Immature natural killer cell (primary cell): ENCODE measurements at places on chromosomes 6 and 20.

GRCh38 chr6:162443101-162443500, 284.5 kb downstream of the PRKN start:
- H3K4me3 ChIP-seq: no peak overlapping the region
- no peak overlapping the region for H3K27ac ChIP-seq
- no peak for DNase-seq
- no peaks in the 10 kb centered on the region for H3K4me1 ChIP-seq
- H3K36me3 ChIP-seq: peaks cover 3% of the 10 kb centered on the region
- no peaks in the 10 kb centered on the region for H3K27me3 ChIP-seq

DNA sequence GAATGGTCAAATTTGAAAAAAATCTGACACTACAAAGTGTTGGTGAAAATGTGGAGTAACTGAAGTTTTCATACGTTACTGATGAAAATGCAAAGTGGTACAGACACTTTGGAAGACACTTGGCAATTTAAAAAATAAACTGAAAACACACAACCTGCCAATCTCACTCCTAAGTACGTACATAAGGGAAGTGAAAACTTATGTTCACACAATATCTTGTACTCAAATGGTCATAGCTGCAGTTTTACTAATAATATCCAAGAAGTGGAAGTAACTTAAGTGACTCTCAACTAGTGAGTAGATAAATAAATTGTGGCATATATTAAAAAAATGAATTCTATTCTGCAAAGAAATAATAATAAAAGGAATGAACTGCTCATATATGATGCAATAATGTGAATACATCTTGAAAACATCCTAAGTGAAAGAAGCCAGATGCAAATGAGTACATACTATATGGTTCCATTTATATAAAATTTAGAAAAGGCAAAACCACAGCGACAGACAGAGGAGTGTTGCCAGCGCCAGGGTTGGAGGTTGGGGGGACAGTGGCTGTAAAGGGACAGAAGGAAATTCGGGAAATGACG, 198.2 kb downstream of the ERMARD start:
- H3K4me3 ChIP-seq: no peak overlapping the region
- no peaks in the 10 kb centered on the region for H3K4me1 ChIP-seq
- no peaks in the 10 kb centered on the region for H3K36me3 ChIP-seq
- no peak overlapping the region for H3K27ac ChIP-seq

DNA sequence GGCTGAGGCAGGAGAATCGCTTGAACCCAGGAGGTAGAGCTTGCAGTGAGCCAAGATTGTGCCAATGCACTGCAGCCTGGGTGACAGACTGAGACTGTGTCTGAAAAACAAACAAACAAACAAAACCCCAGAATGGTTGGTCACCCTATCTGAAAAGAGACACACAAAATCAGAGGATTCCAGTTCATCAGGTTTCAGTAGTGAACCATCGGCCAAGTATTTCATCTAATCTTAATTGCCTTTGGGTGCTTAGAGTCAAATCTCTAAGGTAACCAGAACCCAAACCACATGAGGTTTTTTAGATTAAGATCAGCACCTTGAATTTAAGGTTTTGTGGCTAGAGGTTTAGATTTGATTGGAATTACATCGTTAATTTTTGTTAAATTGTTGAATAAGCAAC, 8.3 kb upstream of the ZBTB2 start:
- no peak overlapping the region for H3K4me3 ChIP-seq
- DNase-seq: no peak
- H3K36me3 ChIP-seq: peaks cover 10% of the 10 kb centered on the region
- H3K27me3 ChIP-seq: peaks cover 2% of the 10 kb centered on the region

- DNase-seq: no peak
- peak overlapping the region; percentile 95 for H3K27ac ChIP-seq
- H3K36me3 ChIP-seq: peaks cover 28% of the 10 kb centered on the region
- peaks cover 65% of the 10 kb centered on the region for H3K4me1 ChIP-seq
- H3K27me3 ChIP-seq: peaks cover 5% of the 10 kb centered on the region
Observed at GRCh38 chr6:42051268-42051653, 937 bp downstream of the TAF8 start.

DNA sequence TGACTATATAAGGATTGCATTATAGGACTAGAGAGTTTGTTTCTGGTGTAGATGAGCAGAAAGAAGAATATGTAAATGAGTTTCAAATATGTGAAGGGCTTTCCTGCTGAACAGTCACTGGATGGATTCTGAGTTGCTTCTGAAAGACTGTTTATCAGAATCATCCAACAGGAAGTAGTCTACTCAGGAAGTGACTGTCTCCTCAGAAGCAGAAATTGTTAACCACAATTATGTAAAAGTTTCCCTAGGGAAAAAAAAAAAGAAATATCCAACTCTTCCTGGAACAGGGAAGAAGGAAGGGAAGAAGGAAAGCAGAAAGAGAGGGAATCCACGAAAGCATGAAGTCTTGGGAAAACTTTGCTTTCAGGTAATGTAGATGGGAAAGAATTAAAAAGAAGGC, 138.9 kb downstream of the TENT5A start:
- no peaks in the 10 kb centered on the region for H3K36me3 ChIP-seq
- no peak overlapping the region for H3K27ac ChIP-seq
- H3K4me3 ChIP-seq: no peak overlapping the region

DNA sequence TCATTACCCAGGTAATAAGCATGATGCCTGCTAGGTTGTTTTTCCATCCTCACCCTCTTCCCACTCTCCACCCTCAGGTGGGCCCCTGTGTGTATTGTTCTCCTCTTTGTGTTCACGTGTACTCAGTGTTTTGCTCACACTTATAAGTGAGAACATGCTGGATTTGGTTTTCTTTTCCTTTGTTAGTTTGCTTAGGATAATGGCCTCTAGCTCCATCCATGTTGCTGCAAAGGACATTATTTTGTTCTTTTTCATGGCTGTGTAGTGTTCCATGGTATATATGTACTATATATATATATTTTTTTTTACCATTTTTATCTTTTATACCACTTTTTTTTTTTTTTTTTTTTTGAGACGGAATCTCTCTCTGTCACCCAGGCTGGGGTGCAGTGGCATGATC, 71.9 kb downstream of the RSPH3 start:
- DNase-seq: no peak
- H3K36me3 ChIP-seq: no peaks in the 10 kb centered on the region
- H3K27me3 ChIP-seq: peaks cover 2% of the 10 kb centered on the region
- no peak overlapping the region for H3K4me3 ChIP-seq
- no peaks in the 10 kb centered on the region for H3K4me1 ChIP-seq

GRCh38 chr6:74167511-74167910, 471.5 kb downstream of the CD109 start:
- H3K4me1 ChIP-seq: no peaks in the 10 kb centered on the region
- DNase-seq: no peak
- no peak overlapping the region for H3K4me3 ChIP-seq
- H3K27me3 ChIP-seq: no peaks in the 10 kb centered on the region

DNA sequence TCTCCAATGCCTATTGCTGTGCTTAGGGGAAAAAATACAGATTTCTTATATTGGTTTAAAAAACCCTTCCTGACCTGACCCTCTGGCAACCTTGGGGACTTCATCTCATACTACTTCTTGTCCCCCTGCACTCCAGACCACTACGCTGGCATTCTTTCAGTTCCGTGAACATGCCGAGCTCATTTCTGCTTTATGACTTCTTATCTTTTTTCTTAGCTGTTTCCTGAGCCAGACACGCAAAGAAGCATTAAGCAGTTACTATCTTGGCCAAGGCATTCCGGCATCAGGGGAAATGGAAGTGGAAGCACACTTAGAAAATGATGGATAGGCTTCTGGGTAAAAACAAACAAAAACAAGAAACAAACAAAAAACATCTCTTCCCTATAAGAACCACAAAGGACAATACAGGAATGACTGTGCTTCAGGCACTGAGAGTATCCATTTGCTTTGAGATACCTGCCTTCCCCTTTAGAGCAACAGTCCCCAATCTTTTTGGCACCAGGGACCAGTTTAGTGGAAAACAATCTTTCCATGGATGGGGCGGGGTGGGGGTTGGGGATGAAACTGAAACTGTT, 4.4 kb upstream of the CCDC28A start:
- no peak overlapping the region for H3K27ac ChIP-seq
- no peak for DNase-seq

GRCh38 chr6:121660277-121660676, 224.8 kb downstream of the GJA1 start:
- H3K4me3 ChIP-seq: no peak overlapping the region
- no peak overlapping the region for H3K27ac ChIP-seq
- no peak for DNase-seq
- no peaks in the 10 kb centered on the region for H3K4me1 ChIP-seq

GRCh38 chr6:31727034-31727716, 1.9 kb downstream of the DDAH2 start:
- DNase-seq: no peak
- H3K27me3 ChIP-seq: no peaks in the 10 kb centered on the region
- H3K4me3 ChIP-seq: peak overlapping the region; percentile 73
- H3K4me1 ChIP-seq: peaks cover 73% of the 10 kb centered on the region

DNA sequence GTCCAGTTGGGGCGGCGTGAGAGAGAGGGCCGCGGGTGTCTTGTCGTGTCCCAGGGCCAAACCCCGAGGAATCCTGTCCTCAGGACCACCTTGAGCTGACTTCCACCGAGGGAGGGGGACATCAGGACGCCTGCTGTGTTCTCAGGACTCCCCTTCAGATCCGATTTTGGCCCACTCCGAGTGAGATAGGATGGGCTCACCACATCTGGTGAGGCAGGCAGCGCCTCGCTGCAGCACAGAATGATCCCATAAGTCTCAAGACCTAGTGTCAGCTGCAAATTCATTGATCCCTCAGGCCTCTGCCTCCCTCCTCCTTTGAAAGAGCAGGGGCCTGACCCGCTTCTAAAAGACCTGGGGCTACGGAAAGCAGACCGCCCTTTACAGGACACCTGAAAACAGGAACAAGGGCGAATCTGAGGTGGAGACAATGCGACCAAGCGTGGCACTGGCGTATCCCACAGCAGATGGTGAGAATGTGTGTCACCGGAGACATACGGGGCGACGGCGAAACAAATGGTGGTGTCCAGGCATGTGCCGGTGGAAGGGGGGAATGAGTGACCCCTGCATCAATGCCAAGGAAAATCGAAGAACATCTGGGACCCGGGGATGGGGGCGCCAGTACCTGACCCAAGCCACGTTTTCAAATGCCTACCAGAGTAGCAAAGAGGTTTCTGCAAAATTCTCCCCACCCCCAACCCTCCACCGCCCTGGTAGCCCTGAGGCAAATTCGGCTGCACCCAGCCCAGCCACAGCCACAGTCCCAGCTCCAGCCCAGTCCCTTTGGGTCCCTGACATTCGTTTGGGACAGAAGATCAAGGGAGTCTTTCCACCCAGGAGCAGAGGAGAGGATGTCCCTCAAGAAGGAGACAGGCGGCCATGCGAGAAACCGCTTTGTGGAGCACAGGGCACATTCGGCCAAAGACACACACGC, 162.1 kb upstream of the ZNF337 start:
- H3K27me3 ChIP-seq: peaks cover 32% of the 10 kb centered on the region
- no peak overlapping the region for H3K27ac ChIP-seq
- no peaks in the 10 kb centered on the region for H3K36me3 ChIP-seq
- peaks cover 73% of the 10 kb centered on the region for H3K4me1 ChIP-seq
- peak overlapping the region; percentile 85 for H3K4me3 ChIP-seq

- H3K4me1 ChIP-seq: peaks cover 98% of the 10 kb centered on the region
- peaks cover 13% of the 10 kb centered on the region for H3K27me3 ChIP-seq
- peak overlapping the region; percentile 88 for H3K4me3 ChIP-seq
- peak overlapping the region; percentile 98 for H3K27ac ChIP-seq
- DNase-seq: peak; percentile 67
Observed at GRCh38 chr20:60057866-60058807, 99.9 kb downstream of the CDH26 start.

DNA sequence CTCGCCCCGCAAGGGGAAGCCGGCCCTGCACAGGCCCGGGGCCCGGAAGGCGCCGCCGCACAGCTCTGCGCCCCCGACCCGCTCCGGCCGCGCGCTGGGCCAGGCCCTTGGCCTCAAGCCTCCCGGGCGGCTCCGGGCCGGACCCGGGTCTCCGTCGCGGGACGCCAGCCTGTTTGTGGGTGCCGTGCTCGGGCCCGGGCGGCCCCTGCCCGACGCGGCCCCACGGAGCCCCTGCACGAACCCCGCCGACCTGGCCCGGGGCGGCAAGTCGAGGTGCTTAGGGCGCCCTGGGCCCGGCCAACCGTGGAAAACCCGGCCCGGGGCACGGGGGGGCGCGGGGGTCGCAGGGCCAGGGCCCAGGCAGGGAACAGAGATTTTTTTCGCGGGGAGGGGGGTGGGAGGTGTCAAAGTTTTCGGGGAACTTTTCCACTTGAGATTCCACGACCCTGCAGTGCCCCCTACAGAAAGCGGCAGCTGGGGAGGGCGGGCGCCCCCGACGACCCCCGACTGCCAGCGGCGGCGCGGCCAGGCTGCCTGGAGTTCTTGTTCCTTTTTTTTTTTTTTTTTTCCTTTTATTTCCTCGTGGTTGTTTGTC, 805 bp upstream of the STX16 start:
- peak; percentile 50 for DNase-seq
- H3K4me3 ChIP-seq: peak overlapping the region; percentile 99
- H3K36me3 ChIP-seq: no peaks in the 10 kb centered on the region

GRCh38 chr6:45607798-45608197, 230.1 kb upstream of the SUPT3H start:
- no peak overlapping the region for H3K27ac ChIP-seq
- peaks cover 4% of the 10 kb centered on the region for H3K36me3 ChIP-seq
- no peak for DNase-seq
- peaks cover 11% of the 10 kb centered on the region for H3K4me1 ChIP-seq

DNA sequence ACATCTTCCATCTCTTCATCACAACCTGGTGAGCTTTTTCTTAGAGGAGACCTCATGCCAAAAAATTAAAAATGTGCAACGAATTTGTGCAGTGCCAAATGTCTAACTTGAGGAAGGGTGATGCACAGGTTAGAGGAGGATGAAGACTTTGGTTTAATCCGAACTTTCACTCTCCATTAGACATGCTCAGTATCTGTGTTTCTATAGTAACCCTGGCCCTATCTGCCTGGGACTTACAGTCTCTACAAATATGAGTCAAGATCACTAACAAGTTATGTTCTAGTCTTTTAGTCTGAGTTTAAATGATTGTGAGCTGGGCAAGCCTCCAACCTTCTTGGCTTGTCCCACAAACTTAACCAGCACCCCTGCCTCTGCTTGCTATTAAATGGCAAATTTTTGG, 377.0 kb downstream of the BMP2 start:
- H3K27ac ChIP-seq: no peak overlapping the region
- peaks cover 2% of the 10 kb centered on the region for H3K27me3 ChIP-seq
- H3K4me1 ChIP-seq: no peaks in the 10 kb centered on the region
- no peak overlapping the region for H3K4me3 ChIP-seq

GRCh38 chr6:136066005-136066404, 184.1 kb downstream of the MTFR2 start:
- DNase-seq: no peak
- H3K27me3 ChIP-seq: peaks cover 2% of the 10 kb centered on the region
- no peaks in the 10 kb centered on the region for H3K4me1 ChIP-seq

GRCh38 chr6:84282550-84282949, 55.1 kb upstream of the CEP162 start:
- peaks cover 3% of the 10 kb centered on the region for H3K27me3 ChIP-seq
- H3K4me1 ChIP-seq: no peaks in the 10 kb centered on the region
- H3K36me3 ChIP-seq: no peaks in the 10 kb centered on the region
- DNase-seq: no peak
- H3K4me3 ChIP-seq: no peak overlapping the region

DNA sequence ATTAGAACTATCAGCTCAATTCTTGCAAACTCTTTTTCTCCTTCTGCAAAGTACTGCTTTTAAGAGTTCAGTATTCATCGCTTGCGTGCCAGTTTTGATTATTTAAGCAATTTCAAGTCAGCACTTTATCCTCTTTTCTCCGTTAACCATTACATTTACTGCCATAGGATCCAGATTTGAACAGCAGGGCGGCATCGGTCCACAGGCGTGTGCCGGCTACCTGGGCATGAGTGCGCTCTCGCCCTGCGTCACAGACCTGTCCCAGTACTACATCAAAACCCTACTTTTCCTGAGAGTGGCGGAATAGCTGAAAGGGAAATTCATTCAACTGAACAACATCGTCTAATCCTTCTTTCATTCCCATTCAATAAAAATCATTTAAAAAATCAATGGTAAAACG, 53.4 kb downstream of the MYLK4 start:
- no peaks in the 10 kb centered on the region for H3K27me3 ChIP-seq
- no peaks in the 10 kb centered on the region for H3K4me1 ChIP-seq
- no peak overlapping the region for H3K27ac ChIP-seq
- no peak overlapping the region for H3K4me3 ChIP-seq
